ENCODE measurements at places on chromosomes 6 and 20.

- no peak for DNase-seq
Measured at GRCh38 chr6:74585753-74586152, 620.1 kb downstream of the COL12A1 start.

DNA sequence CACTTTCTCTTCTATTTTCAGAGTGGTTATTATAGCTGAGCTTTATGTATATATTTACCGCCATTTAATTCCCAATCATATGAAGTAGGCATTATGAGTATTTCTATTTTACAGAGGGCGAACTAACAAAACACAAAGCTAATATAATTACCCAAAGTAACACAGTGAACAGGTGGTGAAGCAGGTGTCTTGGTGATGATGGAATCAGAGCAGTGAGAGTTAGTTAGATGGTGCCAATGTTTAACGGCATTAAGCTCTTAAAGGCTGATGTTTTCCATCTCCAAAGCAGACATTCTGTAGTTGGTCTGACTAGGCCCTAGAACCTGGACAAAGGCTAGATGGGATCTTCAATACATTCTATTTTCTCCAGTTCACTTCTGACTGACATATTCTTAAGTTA lies 551.1 kb upstream of the SYNCRIP start:
- no peak for DNase-seq

GRCh38 chr6:148385379-148385778 lies 42.7 kb downstream of the SASH1 start:
- no peak for DNase-seq

GRCh38 chr6:153103319-153103655 lies 27.8 kb downstream of the RGS17 start:
- DNase-seq: no peak

- no peak for DNase-seq
Measured at GRCh38 chr20:63382551-63383300, 21.6 kb upstream of the CHRNA4 start.

DNA sequence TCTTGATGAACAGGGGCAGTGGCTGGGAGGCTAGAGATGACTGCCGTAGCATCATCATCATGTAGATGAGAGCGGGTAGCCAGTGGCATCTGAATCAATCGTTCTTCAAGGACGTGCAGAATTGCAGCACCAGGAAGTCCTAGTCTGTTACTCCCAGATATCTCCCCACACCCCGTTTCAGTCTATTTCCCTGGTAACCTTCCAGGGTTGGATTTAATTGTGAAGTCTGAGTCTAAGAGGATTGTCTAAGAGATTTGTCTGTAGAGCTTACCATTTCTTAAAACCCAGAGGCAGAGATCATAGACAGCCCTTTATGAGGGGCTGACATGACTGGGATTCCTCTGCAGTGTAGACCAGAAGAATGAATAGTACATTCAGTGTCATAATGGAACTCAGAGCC lies 16.6 kb upstream of the CD83 start:
- no peak for DNase-seq

GRCh38 chr6:32967151-32968091 lies 973 bp upstream of the BRD2 start:
- peak; percentile 86 for DNase-seq

DNA sequence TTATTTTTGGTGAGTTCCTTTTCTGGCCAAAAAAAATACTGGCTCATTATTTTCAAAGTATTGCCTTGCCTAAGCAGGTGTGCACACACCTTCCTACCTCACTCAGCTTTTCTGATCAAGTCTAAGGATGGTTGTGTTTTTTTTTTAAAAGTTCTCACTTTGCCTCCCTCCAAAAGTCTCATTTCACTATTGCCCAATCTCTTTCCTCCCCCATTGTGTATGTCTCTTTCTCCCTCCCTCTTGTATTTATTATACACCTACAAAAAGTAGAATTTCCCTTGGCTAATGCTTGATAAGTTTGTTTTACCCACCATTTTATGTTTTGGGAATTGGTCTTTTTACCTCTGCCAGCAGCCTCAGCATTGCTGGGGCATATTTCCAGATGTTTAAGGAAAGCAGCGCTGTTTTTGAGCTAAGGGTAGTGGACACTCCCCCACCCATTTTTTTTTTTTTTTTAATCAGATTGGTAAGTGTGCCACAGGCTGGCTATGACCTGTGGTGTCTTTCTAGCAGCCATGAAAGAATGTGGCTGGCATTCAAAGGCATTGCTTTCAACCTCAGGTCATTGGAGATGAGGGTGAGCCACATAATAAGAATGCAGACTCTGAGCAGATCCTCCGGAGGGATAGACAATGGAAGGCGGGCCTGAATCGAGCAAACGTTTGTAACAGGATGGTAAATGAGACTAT lies 668.6 kb downstream of the UTRN start:
- no peak for DNase-seq

GRCh38 chr6:69875715-69876114 lies 9.4 kb downstream of the COL19A1 start:
- no peak for DNase-seq

- DNase-seq: no peak
Measured at GRCh38 chr6:92608751-92609150, 810.6 kb downstream of the EPHA7 start.

DNA sequence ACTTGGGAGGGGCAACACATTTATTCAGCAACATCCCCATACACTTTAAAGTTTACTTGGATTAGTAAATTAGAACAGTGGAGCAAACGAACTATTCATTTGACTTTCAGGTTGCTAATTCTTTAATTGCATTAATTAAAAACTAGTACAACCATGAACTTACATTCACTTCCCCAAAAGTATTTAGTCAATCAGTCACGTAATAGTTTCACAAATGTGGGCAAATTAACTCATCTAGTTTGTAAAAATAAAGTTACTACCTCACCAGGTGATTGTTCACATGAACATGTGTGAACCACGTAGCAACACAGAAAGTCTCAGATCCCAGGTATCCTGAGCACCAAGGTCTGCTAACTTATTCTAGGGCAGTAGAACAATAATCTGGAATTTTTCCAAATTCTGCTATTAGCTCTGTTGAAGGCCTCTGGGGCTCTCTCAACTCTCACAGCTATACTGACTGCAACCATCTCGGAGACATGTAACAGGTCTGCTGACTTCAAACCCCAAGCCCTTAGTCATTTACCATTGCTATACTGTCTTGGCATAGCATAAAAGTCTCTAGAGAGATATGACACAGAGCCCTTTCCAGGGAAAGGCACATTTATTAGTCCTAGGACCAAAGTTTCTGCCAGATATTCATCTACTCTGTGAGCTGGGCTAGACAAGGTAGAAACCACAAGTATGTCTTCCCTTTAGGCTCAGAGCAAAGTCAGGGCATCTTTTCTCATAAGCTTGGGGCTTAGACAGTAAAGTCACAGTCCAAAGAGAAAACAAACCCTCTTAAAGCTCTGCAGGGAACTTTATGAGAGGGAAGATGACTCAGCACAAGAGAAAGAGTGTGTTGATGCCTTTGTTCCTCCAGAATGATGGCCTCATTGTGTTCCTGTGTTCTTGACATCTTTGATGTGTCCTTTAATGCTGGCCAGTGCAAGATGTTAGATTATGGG lies 50.9 kb upstream of the CCDC28A start:
- no peak for DNase-seq

DNA sequence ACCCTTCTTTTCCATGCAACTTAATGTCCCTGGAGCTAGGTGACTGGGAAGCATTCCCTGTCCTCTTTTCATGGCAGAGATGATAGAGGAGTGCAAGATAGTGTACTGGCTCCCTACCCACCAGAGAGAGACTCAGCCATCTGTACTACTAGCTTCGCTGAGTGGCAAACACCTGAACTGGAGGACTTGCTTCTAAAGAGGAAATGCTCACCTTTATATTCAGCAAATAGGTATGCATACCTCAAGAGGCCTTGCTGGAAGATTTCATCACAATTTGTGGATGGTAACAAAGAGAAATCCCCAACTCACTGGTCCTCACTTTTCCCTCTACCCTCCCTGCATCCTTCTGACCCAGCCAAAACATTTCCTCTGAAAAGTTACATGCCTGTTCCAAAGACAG lies 124.1 kb downstream of the FOXA2 start:
- no peak for DNase-seq

GRCh38 chr6:134429861-134430380 lies 112.0 kb upstream of the SGK1 start:
- DNase-seq: no peak
